ENCODE measurements at places on chromosomes 3 and 15.

DNA sequence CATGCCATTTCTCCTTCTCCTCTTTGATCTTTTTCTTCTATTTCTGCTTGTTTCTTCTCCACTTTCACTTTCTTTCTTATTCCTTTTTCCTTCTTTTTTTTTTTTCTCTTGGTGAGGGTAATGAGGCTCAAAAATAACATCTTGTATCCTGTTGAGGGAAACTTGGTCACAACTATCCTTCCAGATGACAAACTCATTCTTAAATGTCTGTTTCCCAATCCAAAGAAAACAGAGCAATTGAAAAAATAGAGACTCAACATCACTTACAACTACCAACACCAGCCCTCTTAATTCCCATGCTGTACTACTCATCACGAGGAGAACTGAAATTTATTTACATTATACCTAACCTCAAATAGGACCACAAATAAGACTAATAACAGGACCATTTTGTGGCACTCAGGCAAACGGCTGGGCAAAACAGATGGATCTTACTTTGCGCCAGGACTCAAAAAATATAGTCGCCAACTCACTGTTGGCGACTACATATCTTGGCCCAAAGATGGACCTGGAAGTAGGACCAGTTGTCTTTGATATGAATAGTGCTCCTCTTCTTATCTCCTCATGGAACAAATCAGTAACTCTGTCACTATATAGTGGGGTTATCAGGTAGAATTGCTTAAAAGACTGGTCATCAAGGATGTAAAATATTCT lies 343.9 kb downstream of the ZBTB20 start:
- DNase-seq: no peak

DNA sequence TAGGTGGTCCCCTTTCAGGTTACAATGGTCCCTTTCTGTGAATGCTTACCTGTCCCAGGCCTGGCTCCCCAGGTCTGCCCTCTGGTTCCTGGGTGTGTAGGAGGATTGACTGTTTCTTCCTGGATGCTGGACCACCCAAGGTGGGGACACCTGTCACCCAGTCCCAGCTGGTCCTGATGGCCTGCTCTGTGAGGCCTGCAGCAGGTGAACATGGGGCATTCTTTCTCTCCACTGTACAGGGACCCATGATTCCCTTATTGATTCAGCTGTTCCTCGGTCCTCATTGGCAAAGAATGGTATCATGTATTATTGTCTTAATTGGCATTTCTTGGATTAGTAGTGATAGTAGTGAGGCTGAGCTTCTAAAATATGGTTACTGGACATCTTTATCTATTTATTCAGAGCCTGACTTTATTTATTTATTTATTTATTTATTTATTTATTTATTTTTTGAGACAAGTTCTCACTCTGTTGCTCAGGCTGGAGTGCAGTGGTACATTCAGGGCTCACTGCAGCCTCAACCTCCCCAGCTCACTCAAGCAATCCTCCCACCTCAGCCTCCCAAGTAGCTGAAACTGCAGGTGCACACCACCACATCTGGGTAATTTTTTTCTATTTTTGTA lies 8.8 kb upstream of the DNAJA4 start:
- no peak for DNase-seq

- DNase-seq: no peak
Measured at GRCh38 chr3:193407688-193408087, 29.1 kb upstream of the ATP13A5 start.

GRCh38 chr3:9736831-9737230 lies 5.3 kb downstream of the BRPF1 start:
- no peak for DNase-seq

GRCh38 chr3:59998058-59998457 lies 948.2 kb upstream of the CFAP20DC start:
- DNase-seq: no peak

- DNase-seq: no peak
Measured at GRCh38 chr3:73536336-73536895, 88.3 kb downstream of the PDZRN3 start.

DNA sequence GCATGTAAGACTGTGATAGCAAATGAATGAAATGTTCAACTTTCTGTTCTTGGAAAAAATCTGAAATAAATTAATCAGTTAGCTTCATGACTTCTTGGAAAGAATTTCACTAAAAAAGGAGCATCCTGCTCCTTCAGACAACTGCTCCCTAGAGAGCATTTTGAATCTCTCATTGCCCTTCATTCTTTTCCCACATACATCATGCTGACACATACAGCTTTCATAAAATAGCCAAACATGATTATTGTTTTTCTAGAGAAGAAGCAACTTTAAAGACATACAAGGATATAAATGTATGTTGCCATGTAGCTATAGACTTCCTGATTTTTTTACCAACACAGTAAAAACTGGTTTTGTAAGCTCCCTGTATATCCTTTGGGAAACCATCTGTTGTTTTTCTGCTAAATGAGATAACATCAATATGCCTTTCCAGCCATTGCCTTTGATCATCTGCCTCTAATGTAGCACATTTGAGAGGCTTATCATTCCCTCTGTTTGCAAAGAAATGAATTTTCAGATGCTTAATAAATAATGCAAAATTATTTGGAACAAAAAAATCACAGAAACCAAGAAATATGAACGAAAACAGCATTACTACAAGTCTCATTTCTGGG lies 248.2 kb upstream of the GPR149 start:
- no peak for DNase-seq

GRCh38 chr15:68784206-68784605 lies 36.5 kb downstream of the ANP32A start:
- no peak for DNase-seq

DNA sequence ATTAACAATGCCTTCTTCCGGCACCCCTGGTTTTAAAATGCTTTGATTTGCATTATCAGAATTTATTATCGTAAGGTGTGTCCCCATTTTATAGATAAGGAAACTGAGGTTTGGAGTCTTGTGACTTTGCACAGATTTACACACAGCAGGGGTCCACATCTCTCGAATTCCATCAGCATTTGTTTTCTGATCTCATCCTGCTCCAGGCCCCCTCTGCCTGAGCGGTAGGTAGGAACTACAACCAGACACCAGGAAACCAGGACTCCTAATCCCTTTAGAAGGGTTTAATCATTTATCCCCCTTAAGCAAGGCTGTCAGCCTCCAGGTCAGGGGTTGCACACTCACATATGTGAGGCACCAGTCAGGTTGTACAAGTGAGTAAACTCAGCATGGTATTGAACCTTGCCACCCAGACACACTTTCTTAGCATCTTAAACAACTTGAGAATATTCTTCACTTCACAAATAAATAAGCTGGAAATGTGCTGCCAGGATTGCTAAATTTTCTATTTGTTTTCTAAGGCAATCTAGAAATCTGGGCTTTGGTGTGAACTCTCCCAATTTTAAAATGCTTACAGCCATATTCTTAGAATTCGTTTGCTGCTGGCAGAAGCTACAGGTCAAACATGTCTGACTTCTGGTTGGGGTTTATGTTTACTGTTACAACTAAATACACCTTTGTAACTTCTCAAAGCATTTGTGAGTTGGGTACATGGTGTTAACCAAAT lies 31.7 kb upstream of the CMTM7 start:
- no peak for DNase-seq

GRCh38 chr3:134485718-134486576 lies at the start of the genes ANAPC13 and CEP63:
ANAPC13 (minus strand) TSS chr3:134485985; CDS start chr3:134482904, 3,081 bp downstream.
CEP63 (plus strand) TSS chr3:134486057; CDS start chr3:134495321, 9,264 bp downstream.
- DNase-seq: peak; percentile 87

DNA sequence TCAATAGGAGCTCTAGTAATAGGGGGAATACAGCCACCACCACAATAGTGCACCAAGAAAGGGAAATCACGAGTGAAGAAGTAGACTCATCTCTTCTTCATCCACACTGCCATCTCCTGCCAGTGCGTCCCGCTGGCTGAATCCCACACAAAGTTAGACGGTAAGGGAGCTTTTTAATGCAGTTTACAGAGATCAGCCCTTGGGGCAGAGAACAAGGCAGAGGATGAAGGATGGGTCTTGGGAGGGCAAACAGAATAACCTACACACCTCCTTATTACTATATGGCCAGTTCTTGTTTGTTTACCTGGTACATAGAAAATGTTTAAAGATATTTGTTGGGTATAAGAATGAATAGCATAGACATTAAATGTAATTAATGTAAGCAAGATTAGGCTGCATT lies 11.0 kb upstream of the DPH6 start:
- no peak for DNase-seq

- no peak for DNase-seq
Measured at GRCh38 chr3:139106013-139106932, 61.6 kb upstream of the PRR23C start.

DNA sequence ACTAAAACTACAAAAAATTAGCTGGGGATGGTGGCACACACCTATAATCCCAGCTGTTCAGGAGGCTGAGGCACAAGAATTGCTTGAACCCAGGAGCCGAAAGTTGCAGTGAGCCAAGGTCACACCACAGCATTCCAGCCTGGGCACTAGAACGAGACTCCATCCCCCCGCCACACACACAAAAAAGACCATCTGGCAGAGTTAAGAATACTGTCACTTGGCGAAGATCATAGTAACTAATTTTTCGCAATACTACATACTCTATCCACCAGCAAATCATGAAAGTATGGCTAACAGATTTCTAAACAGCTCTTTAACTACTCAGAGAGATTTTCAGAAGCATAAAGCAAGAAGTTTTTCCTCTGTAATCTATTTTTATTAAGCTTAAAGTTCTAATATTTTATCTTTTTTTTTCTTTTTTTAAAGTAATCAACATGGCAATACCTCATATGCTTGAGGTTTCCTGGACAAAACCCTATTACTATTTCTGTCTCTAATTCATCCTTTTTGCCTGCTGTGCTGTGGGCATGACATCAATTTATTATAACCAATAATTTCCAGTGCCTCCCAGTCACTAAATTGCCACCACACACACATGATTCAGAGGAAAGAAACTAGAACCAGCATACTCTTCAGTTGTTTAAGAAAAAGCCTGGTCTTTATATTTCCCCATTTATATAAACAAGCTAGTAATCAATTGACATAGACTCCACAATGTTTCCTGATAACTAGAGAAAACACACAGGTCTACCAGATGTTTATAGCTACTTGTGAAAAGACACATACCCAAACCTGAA lies 46.9 kb downstream of the CHSY1 start:
- no peak for DNase-seq

DNA sequence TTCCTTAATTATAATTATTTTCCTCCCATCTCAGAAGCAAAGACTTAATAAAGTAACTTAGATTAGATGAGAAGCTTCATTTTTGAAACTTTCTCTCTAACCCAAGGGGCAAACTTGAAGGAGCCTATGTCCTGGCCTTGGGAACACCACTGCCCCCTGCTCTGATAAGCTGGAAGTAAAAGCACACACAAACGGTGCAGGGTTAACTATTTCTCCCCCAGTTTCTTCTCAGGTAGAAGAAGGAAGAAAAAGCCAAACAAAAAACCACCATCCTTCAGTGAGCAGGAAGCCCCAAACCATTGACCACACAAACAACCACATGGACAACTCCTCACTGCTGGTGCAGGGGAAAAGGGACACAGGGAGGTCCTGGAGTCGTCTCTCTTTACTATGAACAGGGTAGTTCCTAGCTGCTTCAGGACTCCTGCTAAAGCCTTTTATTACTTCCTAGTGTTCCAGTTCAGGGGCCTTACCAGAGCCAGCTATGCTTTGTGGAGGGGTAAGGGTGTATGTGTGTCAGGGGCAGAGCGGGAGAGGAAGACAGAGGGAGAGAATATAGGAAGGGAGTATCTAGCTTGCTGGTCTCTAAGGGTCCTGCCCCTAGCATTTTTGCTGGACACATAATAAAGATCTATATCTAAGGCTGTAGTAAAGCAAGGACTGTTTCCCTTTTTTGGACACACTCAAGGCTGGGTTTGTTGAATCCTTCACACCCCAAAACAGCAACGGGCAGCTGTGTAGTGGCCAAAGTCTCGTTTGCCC lies 94.0 kb upstream of the UMPS start:
- no peak for DNase-seq

- DNase-seq: no peak
Measured at GRCh38 chr3:176362191-176362731, 835.0 kb downstream of the TBL1XR1 start.

- no peak for DNase-seq
Measured at GRCh38 chr15:42723068-42723467, 13.9 kb downstream of the CDAN1 start.

GRCh38 chr15:74400313-74400860 lies 32.9 kb upstream of the CYP11A1 start:
- DNase-seq: no peak

- no peak for DNase-seq
Measured at GRCh38 chr15:80501476-80501875, 97.3 kb downstream of the ARNT2 start.

GRCh38 chr15:65094294-65094995 lies 17.9 kb downstream of the KBTBD13 start:
- DNase-seq: no peak

DNA sequence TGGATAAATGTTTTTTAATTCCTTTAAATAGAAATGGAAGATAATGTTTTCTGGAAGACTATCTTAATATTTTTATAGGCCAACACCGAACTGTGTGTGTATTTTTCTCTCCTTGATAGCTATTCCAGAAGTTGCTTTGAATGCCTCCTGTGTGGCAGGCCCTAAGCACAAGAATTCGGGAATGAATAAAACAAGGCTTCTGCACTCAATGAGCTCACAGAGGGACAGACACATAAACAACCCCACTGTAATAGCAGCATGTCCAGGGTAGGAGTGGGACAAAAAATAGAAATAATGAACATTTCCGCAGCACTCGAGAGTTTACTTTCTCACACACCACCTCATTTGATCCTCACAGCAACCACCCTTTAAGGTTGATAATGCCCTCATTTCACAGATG lies 18.0 kb downstream of the SRGAP3 start:
- DNase-seq: no peak

GRCh38 chr3:46406788-46407611 lies at the start of the genes CCR5AS and CCRL2:
CCR5AS (minus strand) TSS chr3:46407066.
CCRL2 (plus strand) TSS chr3:46407259; CDS start chr3:46408080, 821 bp downstream.
- DNase-seq: peak; percentile 28

DNA sequence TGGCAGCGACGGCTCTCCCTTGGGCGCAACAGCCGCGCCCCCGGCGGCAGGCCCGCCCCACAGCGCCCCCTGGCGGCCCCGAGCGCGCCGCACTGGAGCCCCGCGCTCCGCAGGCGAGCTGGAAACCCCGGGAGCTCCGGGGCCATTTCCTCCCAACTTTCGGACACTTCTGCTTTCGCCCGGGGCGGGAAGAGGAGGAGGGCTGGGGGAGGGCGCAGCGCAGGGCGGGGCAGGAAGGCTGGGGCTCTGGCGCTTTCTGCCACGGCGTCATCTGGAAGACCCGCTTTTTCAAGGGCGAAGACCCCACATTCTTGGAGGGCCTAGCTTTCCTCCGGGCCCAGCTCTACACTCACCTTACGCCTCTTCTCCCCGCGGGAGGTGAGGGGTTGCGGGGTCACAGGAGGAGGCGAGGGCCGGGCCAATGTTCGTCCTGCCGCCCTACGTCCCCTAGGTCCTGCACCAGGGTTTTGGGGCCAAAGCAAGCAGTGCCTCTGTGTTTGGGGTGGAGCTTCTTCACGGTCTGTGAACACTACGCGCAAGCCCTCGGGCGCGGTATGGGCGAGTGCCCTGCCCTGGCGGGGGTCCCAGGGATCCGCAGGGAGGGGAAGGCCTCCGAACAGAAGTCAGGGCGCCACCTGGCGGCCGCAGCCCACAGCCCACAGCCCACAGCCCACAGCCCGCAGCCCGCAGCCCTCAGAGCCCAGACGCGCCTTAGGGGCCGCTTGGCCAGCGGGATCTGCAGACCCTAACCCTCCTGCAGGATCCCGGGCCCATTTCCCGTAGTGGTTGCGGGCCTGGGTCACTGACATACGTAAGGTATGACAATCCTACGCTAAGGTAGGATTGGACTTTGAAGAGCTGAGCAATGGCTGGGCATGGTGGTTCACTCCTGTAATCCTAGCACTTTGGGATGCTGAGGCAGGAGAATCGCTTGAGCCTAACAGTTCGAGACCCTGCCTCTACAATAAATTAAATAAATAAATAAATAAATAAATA lies 31.1 kb downstream of the FOXL2 start:
- DNase-seq: peak; percentile 79

GRCh38 chr3:166435469-166436057 lies 598.3 kb upstream of the BCHE start:
- no peak for DNase-seq

- DNase-seq: no peak
Measured at GRCh38 chr3:48014358-48014757, 1.9 kb downstream of the MAP4 start.
